ENCODE measurements at places on chromosomes 7 and 10. TPM values are rescaled to one million over a fixed set of nuclear protein-coding genes. Genes with fewer than 3 reads are reported as not detected.
A peak's percentile ranks its signal among the peaks of the same experiment; 100 is the strongest.

The MBLAC1 gene
- 3.7 TPM for total RNA-seq

The KIAA1549 gene
- total RNA-seq: 1.8 TPM

The LIPJ gene
- not detected for total RNA-seq

The STOX1 gene
- total RNA-seq: 1.2 TPM

The MNX1 gene
- total RNA-seq: 2.1 TPM

The ARL3 gene
- total RNA-seq: 7.5 TPM

The UTF1 gene
- total RNA-seq: not detected

The SAMD9 gene
- 0.87 TPM for total RNA-seq

The DENND2A gene
- total RNA-seq: 27.6 TPM

The REEP3 gene
- 45.9 TPM for total RNA-seq

The IKZF5 gene
- total RNA-seq: 1.0 TPM

The BTBD16 gene
- total RNA-seq: 0.51 TPM

The CNNM1 gene
- total RNA-seq: 0.63 TPM

The FAM20C gene
- total RNA-seq: 84.2 TPM

DNA sequence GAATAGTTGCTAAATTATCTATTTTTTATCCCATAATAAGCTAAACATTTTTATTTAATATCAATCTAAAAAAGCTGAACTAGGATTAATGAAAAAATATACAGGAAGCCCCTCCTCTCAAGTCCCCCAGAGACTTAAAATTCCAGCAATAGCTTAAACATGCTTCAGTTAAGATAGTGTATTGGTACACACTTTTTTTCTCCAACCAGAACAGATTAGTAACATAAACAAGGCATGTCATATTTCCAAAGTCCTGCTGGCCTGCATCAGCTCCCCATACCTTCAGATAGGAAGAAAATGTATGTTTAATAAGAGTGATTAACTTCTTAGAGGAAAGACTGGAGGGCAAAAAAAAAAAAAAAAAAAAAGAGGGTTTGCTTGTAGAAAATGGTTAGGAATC is 7.1 kb downstream of the TBX20 start:
- no peak for DNase-seq

DNA sequence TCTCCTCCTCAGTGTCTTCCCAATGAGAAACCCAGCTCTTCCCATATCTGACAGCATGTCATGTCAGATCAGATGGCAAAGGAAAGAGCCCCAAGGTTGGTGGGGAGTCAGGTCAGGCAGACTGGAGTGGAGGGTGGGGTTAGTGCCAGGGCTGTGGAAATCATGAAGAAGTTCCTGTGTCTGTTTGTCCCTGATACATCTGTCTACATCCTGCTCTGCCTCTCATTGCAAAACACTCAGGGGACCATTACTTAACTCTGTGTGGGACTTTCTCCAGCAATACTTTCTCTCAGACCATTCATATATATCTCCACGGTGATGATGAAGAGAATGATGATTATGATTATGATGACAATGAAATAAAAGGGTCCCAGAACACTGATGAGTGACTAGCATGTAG is 3.3 kb downstream of the PRRT4 start:
- no peak for DNase-seq

DNA sequence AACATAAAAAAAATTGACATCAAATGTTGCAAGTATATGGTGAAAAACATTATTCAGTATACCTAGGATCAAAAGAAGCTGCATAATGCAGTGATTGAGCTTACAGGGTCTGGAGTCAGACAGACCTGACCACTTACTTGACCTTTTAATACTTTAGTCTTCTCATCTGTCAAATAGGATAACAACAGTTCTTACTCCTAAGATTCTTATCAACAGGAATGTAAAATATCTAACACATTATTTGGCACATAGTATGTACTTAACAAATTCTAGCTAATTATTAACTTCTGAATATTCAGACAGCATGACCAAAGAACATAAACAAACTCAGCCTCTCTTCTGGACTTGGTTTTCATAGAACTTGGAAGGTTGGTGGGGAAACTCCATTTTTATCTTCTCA is 45.6 kb upstream of the PIP4K2A start:
- DNase-seq: peak; percentile 30

DNA sequence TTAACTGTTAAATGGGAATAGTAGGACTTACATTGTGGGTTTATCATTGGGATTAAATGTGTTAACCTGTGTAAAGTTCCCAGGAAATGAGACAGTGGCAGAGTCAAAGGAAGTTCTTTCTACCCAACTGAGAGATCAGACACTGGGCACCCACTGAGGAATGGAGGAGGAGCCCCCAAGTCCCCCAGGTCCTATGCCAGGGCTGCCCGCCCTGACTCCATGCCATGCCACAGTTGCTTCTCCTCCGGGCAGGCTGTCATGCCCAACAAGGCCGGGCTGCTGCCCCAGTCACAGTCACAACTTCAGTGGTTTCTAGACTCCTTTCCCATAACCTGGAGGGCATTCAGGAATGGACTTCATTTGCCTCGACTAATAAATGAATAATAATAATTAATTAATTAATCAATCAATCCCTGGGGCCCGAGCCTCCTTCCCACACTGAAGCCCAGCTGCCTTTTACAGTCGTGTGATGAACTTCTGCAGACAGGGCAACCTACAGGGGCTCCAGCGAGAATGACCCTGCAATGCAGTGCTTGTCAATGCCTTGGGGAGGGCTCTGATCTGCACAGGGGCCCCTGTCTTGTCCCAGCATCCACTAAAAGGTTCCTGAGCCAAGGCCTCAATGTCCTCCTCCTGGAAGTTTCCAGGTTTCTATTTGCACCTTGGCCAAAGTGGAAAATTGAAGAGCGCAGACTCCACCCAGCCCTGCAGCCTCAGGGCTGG is 32.4 kb downstream of the DRGX start:
- no peak for DNase-seq

- DNase-seq: no peak
Measured at GRCh38 chr10:76324283-76324682, 892.9 kb downstream of the LRMDA start.

GRCh38 chr10:75288140-75288711 is 52.5 kb upstream of the COMTD1 start:
- no peak for DNase-seq

DNA sequence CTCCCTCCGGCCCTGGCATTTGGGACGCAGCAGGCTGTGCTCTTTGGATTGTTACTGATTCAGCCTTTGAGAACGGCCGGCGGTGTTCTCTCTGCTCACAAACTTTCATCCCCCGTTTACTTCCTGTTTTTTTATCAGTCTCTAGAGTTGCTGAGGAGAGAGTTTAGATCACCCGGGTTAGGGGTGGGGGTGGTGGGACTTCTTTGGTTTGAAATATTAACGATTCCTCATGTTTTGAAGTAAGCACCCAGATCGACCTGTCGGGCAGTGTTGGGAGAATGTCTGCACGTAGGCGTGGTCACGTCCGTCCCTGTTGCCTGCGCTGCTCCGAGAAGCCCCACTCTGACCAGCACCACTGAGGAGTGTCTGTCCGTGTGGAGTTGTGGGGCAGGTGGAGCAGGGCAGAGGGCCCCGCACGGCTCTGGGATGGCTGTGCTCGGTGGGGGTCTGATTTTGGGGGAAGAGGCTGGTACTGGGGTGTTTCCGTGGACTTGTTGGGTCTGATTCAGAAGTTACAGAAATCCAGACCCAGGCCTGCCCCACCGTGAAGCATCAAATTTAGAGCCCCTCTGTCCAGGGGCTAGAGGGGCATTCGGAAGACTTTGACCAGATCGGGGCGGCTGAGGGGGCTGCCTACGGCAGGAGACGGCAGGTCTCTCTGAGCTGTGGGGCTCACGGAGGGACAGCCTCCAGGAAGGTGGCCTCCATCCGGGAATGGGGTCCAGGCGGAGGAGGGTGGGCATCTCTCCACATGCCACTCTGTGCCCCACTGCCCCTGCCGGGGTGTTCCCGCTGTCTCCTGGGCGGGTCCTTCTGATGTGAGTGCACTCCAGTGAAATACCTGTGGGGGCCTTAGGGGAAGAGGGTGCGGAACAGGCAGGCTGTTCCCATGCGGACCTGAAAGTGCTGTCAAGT is 7.4 kb downstream of the INPP5A start:
- no peak for DNase-seq

DNA sequence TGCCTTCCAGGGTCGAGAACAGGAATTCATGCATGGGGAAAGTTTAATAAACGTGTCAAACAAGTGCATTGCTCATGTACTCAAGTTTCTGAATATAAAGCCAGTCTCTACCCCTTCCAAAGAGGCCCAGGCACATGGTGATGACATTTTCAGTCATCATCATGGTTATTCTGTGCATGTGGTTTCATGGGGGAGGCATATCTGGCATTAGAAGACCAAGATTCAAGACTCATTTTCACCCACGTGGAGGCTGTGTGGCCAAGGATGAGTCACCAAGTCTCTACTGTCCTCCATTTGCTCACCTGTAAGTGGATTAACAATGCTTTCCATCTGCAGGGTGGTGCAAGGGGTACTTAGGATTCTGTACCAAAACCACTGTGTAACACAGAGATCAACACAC is 34.0 kb upstream of the CNPY1 start:
- no peak for DNase-seq

GRCh38 chr7:44967571-44968446 is 11.0 kb downstream of the MYO1G start:
- no peak for DNase-seq

- DNase-seq: no peak
Measured at GRCh38 chr7:24336461-24336860, 52.5 kb downstream of the NPY start.

GRCh38 chr7:127930341-127931328 is 100.6 kb downstream of the LRRC4 start:
- DNase-seq: no peak

GRCh38 chr10:50395851-50396250 is 144.5 kb upstream of the ASAH2 start:
- DNase-seq: no peak

GRCh38 chr10:10676972-10677371 is 340.7 kb upstream of the CELF2 start:
- no peak for DNase-seq

- DNase-seq: no peak
Measured at GRCh38 chr10:73647211-73647874, 6.1 kb upstream of the MYOZ1 start.

- no peak for DNase-seq
Measured at GRCh38 chr10:68697106-68697505, 23.9 kb upstream of the CCAR1 start.

- DNase-seq: no peak
Measured at GRCh38 chr7:73900286-73900685, 39.3 kb downstream of the TMEM270 start.

DNA sequence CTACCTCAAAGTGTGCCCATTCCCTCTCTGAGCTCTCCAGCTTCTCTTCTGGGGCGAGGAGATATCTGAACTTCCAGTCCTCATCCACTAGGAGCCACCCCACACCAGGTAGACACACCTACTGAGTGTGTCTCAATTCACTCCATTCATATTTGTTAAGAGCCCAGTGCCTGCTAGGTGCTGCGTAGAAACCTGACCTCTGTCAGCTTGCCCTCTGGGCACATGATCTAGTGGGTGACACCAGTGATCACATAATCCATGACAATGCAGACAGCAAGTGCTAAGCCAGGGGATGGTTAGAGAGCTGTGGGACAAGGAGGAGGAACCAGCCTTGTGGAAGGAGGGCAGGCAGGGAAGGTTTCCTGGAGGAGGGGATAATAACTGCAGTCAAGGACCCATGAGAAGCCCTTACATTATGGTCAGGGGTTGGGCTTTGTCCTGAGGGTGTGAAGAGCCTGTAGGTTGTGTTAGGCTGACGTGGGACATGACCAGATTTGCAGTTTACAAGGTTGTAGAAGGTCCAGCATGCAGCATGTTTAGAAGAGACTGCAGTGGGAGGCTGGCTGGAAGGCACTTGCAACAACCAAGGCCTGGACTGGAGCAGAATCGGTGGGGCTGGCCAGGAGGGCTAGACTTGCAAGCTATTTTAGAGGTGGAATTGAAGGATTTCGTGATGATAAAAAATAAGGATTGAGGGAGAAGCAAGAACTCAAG is 81.8 kb downstream of the COL13A1 start:
- no peak for DNase-seq

GRCh38 chr10:132786884-132787494 is 1.0 kb upstream of the NKX6-2 start:
- no peak for DNase-seq

GRCh38 chr7:27605283-27605682 is 57.4 kb downstream of the HIBADH start:
- no peak for DNase-seq

GRCh38 chr10:130751106-130751840 is 560.2 kb downstream of the TCERG1L start:
- no peak for DNase-seq

DNA sequence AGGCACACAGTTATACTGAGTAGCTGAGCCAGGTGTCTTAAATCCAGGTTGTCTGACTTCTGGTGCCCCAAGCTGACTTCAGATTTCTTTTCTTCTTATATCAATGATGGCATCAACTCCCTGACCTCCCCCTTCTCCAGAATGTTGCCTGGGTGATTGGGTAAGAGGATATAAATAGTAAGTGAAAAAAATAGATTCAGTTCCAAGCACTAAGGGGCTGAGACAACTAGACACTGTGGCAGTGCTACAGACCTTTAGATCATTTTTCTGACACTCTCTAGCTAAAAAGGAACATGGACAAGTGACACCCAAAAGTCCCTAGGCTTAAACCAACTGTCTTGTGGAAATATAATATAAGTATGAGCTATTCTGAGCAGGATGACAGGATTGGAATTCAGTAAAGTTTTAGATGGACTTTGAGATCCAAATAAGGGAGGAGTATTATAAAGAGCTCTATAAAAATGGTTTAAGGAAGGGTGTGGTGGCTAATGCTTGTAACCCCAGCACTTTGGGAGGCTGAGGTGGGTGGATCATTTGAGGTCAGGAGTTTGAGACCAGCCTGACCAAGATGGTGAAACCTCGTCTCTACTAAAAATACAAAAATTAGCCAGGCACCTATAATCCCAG is 589.1 kb upstream of the GALNT17 start:
- DNase-seq: no peak

DNA sequence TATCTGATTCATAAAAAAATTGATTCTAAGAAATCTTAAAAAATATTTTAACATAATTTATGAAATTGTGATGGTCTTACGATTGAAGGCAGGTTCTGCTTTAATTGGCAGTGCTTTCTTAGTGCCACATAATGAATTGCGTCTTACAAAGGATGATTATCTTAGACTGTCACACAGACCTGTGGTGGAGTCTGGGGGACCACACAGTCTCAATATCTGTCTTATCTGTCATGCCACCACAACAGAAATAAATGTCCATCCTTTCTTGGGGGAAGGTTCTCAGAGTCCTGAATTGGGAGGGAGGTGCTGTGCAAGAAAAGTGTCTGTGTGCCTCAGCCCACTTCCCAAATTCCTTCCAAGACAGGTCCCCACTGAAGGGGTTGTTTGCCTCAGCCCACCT is 34.0 kb downstream of the ZDHHC6 start:
- no peak for DNase-seq

DNA sequence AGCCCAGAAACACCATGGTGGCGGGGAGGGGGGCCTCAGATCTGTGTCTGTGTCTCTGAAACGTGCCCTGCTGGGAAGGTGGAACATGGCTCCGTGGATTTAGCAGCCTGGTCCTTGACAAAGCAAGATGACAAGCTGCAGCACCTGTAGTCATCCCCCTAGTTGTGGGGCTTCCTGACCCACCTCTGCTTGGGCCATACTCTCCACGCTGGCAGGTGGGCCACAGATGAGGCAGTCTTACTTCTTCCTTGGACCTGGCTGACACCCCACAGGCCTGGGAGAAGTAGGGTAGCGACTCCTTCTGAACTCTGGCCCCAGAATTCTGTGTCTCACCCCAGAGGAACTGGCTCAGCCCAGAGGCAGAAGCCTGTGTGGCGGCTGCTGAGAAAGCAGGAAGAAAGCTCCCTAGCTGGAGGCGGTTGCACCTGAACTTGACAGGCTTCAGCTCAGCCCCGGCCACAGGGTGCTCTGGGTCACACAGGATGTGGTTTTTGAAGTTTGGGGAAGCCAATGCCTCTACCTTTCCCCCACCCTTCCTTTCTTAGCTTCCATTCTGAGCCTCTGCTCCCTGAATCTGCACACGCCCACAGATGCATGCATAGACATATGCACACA is 113.9 kb downstream of the ABLIM1 start:
- DNase-seq: no peak
